ENCODE measurements at places on chromosomes 6 and 20. TPM values are rescaled to one million over a fixed set of nuclear protein-coding genes. Genes with fewer than 3 reads are reported as not detected.

Gene TSPO2
- not detected for total RNA-seq

Gene HCRTR2
- not detected for total RNA-seq

Gene SLC4A11
- 12.7 TPM for total RNA-seq

Gene FAM184A
- 3.6 TPM for total RNA-seq

Gene HLA-B
- 899 TPM for total RNA-seq

Gene IPCEF1
- 1.0 TPM for total RNA-seq

Gene MYLK2
- total RNA-seq, result 0.91 TPM

DNA sequence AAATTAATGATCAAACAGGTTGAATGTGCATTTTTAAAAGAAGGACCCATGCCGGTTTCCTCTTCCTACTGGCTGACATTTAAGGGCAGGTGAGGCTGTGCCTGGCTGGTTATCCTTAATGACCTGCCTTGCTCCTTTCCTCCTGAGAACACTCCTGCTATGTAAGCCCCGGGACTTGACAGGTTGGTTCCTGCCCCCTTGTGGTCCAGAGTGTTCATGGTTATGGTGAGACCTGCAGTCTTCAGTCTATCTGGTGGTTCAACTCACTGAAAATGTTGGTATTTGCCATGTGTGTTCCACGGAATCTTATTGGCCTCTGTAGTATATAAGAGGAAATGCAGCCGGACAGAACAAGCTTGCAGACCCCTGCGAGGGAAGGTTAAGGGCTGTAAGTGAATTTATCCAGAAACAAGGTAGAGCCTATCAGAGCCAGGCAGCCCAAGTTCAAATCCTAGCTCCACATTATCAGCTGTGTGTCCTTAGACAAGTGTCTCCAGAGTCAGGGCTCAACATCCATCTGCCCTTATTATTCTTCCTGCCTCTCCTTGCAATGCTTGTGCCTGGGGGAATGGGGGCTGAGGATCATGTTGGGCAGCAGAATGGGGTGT, 5.2 kb upstream of the BPIFA3 start:
- DNase-seq, result peak; percentile 55

DNA sequence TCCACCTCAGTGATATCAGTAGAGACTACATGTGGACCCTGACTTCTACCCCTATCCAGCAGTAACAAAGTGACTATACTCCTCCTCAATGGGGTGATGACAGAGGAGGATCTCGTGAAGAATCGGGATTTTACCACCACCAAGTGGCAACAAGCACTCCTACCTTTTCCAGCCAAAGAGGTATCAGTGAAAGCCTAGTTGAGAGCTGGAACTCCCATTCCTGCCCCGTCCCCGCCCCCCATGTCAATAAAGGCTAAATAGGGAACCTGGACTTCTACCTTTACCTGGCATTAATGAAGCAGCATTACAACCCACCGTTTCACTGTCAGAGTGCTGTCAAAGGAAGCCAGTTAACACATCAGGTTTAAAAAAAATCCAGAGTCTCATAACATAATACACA, 45.3 kb downstream of the RNF24 start:
- DNase-seq, result no peak

DNA sequence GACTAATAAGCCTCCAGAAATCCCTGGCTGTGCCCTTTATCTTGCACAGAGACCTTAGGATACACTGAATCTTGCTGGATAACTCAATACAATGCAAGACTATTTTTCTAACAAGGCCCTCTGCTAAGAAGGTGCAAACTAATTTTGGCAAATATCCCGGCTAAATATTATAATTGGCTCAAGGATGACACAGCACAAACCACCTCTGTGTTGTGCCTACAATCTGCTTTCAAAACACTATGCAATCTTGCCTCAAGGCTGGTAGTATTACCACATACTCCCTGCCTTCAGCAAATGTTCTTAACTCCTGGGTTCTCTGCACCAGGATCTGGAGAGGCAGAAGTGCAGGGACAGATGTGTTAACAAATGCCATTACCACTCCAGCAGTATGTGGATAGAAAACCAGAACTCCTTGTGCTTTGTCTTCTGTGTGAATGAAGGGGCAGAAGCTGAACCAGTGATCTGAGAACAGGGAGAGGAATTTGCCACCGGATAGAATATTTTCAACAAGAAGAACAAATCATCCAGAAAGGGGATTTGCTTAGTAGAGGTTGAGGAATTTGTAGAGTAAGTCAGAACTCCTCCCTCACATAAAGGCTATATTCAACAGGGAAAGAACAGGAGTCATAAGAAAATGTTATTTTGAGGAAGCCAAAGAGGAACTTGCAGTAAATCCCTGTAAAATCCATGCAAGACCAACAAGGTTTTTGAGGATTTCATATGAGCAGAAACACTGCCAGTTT, 74.1 kb upstream of the SLC4A11 start:
- DNase-seq, result no peak

DNA sequence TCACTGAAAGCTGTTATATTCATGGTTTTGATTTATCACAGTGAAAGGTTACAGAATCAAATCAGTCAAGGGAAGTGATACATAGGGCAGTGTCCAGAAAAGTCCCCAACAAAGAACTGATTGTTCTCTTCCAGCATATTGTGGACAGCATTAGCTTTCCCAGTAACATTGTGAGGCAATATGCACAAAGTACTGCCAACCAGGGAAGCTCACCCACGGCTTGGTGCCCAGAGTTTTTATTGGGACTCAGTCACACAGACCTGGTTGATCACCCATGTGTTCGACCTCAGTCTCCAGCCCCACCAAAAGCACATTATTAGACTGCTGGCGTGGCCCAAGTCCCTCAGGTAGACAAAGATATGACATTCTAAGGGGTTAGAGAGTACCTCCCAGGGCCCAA, 76.0 kb downstream of the LCA5 start:
- peak; percentile 55 for DNase-seq

GRCh38 chr6:149336609-149336928, 19.1 kb downstream of the TAB2 start:
- DNase-seq, result no peak

DNA sequence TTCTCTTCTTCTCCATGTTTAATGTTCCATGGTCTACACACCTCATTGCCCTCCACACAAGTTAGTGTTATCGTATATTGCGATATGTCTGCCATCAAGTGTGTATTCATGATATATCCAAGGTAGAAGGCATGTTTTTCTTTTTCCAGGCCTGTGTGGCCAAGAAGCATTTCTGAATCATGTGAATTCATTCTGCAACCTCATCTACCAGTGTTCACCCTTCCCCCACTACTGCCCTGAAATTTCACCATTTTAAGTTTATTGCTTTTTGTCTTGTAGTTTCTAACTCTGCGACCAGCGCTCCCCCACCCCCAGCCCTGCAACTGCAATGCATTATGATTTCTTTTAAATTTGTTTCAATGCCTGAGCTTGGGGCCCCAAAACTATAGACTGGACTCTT, 618.0 kb upstream of the FLRT3 start:
- DNase-seq, result no peak

DNA sequence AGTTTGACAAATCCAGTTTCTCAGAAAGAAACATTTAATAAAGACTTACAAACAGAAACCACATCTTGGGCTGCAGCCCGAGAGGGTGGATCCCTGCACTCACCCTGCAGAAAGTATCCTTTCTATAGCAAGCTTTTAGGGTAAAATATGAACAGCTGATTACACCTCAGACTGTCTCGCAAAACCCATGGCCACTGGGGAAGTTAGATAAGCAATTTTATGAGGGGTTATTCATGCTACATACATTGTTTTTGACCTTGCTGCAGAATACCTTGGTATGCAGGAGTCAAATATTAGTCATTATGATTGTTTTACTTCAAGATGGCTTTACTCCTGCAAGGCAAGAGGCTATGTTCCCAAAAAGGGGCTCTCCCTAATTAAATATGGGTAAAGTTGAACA, 126.9 kb downstream of the OR2B2 start:
- DNase-seq, result no peak

DNA sequence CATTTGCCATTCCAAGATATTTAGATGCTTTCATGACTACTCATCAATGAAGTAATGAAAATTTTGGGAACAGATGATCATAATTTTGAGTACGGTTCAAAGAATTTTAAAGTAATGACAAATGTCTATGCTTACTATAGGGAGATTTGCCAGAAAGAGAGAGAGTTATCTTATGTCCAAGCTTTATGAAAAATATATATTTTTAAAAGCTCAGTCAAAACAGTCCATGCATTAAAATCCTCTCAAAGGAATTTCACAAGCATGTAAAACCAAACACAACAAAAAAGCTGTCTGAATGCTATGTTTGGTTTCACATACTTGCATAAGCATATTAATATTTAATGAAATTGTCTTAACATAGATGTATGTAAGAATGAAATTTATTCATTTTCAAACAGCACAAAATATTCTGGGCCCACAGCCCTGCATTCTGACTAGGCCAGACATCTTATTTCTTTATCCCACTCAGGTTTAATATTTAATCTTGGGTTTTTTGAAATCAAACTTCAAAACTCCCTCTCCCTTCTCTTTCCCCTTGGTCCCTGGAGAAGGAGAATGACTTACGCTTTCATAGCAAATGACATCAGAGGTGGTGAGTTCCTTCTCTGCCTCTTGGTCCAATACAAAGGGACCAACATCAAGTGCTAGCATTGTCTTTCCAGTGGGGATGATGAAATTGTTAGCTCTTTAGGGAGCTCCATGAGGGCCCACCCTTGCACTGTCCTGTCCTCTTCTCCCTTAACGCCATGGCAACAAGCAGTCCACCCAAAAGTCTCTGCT, 94.2 kb downstream of the ADAT2 start:
- DNase-seq, result no peak

- no peak for DNase-seq
Observed at GRCh38 chr20:14696937-14697336, 359.5 kb upstream of the FLRT3 start.

DNA sequence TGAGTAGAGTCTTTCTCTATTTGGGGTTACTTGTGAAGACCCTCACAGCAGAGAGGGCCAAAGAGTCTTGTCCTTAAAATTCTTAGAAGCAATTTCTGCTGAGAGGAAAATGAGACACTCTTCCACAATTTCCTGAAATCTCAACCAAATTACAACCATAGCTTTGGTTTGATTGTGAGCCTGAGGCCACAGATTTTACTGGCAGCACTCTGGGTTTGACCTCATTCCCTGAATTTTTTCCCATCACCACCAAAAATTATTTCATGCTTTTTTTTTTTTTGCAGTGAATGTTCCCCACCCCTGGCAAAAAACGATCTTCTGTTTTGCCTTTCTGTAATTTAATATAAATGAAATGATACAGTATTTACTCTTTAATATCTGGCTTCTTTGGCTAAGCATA, 125.5 kb downstream of the THEMIS start:
- DNase-seq, result no peak

DNA sequence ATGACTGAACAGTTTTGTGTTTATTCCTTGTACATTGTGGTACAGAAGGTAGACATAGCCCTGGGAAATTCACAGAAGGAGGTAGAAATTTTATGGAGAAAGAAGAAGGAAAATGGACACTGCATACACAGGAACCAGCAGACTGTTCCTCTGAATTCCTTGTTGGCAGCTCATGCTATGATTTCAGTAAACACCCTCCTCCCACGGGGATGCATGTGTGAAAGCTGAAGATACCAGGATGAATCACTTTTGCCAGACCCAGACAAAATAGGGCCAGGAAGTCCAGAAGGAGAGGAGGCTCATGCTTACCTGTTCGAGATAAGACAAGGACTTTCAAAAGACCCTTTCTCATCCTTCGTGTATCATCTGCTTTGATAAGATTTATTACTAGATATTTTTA, 110.3 kb upstream of the GGTLC1 start:
- no peak for DNase-seq

- DNase-seq, result no peak
Observed at GRCh38 chr20:49942303-49942702, 6.1 kb downstream of the RNF114 start.

DNA sequence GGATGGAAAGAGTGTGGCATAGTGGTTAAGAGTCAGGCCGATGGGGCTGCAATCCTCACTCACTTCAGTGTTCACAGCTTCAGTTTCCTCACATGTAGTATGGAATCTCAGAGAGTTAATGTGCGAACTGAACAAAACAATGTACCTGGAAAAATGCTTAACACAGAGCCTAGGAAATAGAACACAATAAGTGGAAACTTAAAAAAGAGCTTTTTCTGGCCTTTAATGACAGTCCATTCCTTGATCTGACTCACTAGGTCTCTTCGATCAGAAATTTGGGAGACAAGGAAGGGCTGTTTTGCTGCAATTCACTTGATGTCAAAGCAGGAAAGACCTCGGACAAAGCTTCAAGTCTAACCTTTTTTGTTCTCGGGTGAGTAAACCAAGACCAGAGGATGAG, 56.1 kb downstream of the KCNB1 start:
- DNase-seq, result no peak

DNA sequence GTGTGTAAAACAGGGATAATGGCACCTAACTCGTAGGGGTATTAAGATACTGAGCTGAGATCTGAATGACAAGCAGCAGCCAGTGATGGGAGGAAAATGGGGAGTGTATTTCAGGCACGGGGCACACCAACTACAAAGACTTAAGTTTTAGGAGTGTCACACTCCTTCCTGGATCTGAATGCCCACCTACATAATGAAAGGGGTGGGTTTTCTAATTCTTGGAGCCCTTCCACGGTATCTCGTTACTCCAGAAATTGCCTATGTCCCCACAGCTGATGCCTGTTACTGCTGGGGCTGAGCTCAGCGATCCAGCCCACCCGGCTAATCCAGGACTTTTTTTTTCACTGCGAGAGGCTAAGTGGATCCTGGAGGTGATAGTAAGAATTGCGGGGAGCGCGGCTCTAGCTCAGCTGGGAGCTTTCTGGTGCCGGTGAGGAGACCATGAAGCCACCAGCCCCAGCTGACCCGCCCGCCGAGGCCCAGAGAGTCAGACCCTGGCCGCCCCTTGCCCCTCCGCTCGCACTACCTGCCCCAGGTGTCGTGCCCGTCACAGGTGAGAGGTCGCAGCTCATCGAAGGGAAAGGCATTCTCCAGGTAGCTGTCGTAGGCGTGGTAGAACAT, 727 bp downstream of the EDEM2 start:
- no peak for DNase-seq

GRCh38 chr6:143270026-143270425, 180.5 kb downstream of the ADAT2 start:
- no peak for DNase-seq

DNA sequence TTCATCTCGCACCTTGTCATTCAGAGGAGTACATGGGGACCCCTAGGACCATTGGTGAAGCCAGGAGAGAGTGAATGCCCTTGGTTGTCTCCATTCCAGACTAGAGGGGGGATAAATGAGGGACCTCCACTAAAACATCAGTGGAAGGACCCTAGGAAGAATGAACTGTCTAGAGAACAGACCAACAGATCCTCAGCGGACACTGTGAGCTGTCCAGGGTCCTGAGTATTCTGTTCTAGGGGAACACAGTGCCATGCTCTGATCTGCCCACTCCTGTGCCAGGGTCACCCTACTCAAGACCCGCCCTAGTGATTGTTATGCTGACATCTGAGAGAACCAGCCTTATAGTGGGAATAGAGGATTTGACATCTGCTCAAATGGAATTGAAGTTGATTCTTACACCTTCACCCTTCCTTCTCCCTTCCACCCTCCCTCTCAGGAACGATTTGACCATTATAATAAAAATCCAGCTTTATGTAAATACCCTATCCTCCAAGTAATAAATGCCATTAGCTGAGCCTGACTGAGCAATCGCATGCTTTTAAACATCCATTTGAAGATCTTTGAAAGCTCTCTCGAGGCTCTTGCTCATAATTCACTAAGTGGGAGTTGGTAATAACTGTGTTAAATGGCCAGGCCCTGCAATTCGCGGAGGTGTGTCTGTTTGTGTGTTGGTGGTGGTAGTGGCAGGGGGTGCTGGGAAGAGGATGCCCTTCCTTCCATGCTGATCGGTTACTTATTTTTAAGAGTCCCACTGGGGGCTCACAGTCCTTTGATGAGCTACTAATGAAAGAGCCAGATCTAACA, 43.6 kb upstream of the SLC32A1 start:
- no peak for DNase-seq

GRCh38 chr20:36925234-36925633, 26.3 kb downstream of the SAMHD1 start:
- DNase-seq, result no peak

Measured in prostate gland (tissue), 2 donors.